Dermis microvascular lymphatic vessel endothelial cell (primary cell): ENCODE measurements at places on chromosomes 4 and X. TPM values are rescaled to one million over a fixed set of nuclear protein-coding genes. Genes with fewer than 3 reads are reported as not detected.

- no peak for DNase-seq
Observed at GRCh38 chr4:57044996-57045395, 65.2 kb downstream of the IGFBP7 start.

- DNase-seq, result no peak
Observed at GRCh38 chrX:149272690-149273463, 232.2 kb downstream of the IDS start.

DNA sequence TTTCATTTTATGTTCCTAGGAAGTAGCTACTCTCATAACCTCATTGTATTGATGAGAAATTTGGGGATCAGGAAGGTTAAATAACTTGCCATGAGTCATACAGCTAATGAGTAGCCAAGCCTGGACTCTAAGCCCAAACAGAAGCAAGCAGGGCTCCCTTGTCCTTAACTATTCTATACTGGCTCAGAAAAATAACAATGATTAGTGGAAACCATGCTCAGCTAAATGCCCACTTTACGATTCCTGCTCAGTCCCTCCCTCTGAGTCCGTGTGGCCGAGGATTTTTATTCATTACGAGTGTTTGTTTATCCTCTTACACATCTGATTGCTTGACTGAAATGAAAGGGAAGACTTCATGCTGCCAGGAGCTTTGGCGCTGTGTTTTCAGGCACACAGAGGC is 100.9 kb downstream of the SLC34A2 start:
- no peak for DNase-seq

The FGD1 gene
- total RNA-seq, result 0.77 and 1.8 TPM in 2 replicates

The RASL11B gene
- not detected in 2 replicates for total RNA-seq

The ANAPC4 gene
- 19.3 and 21.4 TPM in 2 replicates for total RNA-seq
